Glutamatergic neuron (in vitro differentiated cells): ENCODE measurements at places on chromosomes 12 and 14. TPM values are rescaled to one million over a fixed set of nuclear protein-coding genes. Genes with fewer than 3 reads are reported as not detected.

Gene PPFIA2
- 31.1 TPM for total RNA-seq

DNA sequence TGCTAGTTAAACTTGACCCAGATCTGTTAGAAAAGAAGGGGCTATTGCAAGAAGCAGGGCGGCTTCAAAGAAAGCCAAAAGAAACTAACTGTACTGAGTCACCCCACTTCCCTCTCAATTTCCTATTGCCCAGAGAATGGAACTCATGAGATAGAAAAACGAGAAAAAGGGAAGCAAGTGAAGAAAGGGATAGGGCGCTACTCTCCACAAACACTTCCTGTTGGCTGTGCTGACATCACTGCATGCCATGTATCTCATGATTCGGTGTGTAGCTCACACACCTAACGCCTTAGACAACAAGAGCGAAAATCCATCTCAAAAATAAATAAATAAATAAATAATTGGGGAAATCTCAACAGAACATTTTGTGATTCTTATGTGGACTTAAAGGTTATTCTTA, 13.0 kb upstream of the P2RX4 start:
- no peaks in the 10 kb centered on the region for H3K27me3 ChIP-seq
- no peak overlapping the region for H3K27ac ChIP-seq
- H3K4me3 ChIP-seq = no peak overlapping the region
- H3K4me1 ChIP-seq = no peaks in the 10 kb centered on the region
- DNase-seq = no peak

Gene PRICKLE1
- total RNA-seq = 6.4 TPM

- H3K4me1 ChIP-seq = peaks cover 7% of the 10 kb centered on the region
- H3K27ac ChIP-seq = no peak overlapping the region
- no peak overlapping the region for H3K4me3 ChIP-seq
- peak; percentile 41 for DNase-seq
- H3K36me3 ChIP-seq = peaks cover 6% of the 10 kb centered on the region
- H3K27me3 ChIP-seq = peaks cover 15% of the 10 kb centered on the region
Observed at GRCh38 chr12:132375747-132376463, 46.5 kb upstream of the GALNT9 start.

Gene LBHD2
- not detected for total RNA-seq

GRCh38 chr12:70267550-70267949, 24.3 kb downstream of the CNOT2 start:
- peaks cover 31% of the 10 kb centered on the region for H3K4me1 ChIP-seq
- H3K27ac ChIP-seq = no peak overlapping the region
- no peaks in the 10 kb centered on the region for H3K36me3 ChIP-seq
- H3K27me3 ChIP-seq = no peaks in the 10 kb centered on the region
- DNase-seq = no peak

Gene BHLHE41
- total RNA-seq = 3.6 TPM

Gene TMEM132C
- 8.0 TPM for total RNA-seq

DNA sequence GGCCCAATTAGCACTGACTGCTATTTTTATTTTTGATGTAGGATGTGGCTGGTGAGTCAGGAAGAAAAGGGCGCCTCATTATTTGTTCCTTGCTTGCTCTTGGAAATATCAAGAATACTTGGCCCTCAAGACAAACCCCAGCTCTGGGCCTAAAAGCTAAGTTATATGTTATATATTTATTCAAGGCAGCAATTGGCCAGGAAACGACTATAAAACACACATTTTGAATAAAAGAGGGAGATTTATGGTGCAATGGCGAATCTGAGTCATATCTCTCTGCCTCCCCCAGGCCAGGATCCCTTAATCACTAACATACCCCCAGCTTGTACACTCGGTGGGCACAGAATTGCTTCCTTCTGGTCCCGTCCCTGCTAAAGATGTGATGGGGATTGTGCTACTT, 63.3 kb downstream of the TBX5 start:
- H3K27ac ChIP-seq = no peak overlapping the region
- H3K4me1 ChIP-seq = no peaks in the 10 kb centered on the region
- no peaks in the 10 kb centered on the region for H3K36me3 ChIP-seq
- no peak overlapping the region for H3K4me3 ChIP-seq
- no peak for DNase-seq
- H3K27me3 ChIP-seq = no peaks in the 10 kb centered on the region

DNA sequence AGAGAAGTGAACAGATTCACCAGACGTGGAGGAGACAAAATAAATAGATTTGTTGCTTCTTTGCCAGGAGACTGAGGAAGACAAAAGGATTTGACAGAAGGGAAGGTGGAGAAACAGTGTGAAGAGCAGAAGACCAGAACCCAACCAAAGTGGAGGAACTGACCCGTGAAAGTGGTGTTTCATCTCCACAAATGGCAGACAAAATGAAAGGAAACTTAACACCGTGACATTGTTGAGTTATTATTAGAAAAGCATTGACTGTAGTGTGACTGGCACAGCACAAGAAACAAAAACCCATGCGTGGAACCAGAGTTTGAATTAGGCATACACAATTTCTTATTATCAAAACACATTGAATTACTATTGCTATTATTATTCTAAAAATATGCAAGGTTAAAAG, 518.1 kb downstream of the TMEM121 start:
- H3K27ac ChIP-seq = no peak overlapping the region
- H3K36me3 ChIP-seq = peaks cover 7% of the 10 kb centered on the region

GRCh38 chr12:78120306-78120705, 289.6 kb downstream of the NAV3 start:
- no peak overlapping the region for H3K27ac ChIP-seq
- H3K27me3 ChIP-seq = peaks cover 3% of the 10 kb centered on the region
- H3K4me1 ChIP-seq = no peaks in the 10 kb centered on the region
- no peak for DNase-seq
- H3K4me3 ChIP-seq = no peak overlapping the region

DNA sequence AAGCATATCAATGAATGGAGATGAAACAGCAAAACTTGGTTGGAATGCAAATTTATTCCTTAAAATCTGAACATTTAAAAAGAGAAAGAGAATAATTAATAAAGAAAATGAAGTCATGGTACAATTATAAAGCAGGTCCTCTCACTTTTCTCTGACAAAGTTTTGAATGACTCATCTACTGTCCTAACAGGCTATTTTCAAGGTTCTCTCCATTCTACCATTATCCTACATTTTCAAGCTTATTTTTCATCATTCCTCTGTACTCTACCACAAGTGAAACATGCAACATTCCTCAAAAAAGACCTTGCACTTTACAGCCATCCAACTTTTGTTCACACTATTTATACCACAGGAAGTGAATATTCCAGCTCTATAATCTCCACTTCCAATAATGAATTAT, 36.9 kb upstream of the AP4S1 start:
- H3K4me1 ChIP-seq = peaks cover 1% of the 10 kb centered on the region
- H3K27ac ChIP-seq = no peak overlapping the region
- H3K36me3 ChIP-seq = no peaks in the 10 kb centered on the region

Gene WDHD1
- total RNA-seq = 13.9 TPM

DNA sequence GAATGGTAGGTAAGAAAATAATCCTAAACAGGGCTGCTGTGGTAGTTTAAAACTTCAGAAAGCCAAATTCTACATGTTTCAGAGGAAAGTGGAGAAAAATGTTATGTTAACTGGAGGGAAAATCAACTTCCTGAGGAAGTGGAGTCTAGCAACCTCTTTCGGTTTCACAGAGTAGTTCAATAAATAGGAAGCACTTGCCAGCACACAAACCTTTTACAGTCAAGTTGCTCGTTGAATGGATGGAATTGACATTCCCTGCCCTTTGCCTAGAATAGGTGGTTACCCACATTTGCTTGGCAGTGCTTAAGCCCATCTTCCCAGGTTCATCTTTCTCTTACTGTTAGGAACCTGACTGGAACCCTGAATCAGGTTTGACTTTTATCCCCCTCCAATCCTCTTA, 15.9 kb downstream of the ANKRD13A start:
- no peak overlapping the region for H3K4me3 ChIP-seq
- peaks cover 1% of the 10 kb centered on the region for H3K27me3 ChIP-seq
- H3K27ac ChIP-seq = no peak overlapping the region
- no peak for DNase-seq

Gene SLC48A1
- total RNA-seq = 15.7 TPM

GRCh38 chr14:33930439-33930838, 20.4 kb downstream of the EGLN3 start:
- DNase-seq = no peak
- H3K4me1 ChIP-seq = no peaks in the 10 kb centered on the region
- no peak overlapping the region for H3K4me3 ChIP-seq
- H3K27ac ChIP-seq = no peak overlapping the region
- no peaks in the 10 kb centered on the region for H3K27me3 ChIP-seq
- no peaks in the 10 kb centered on the region for H3K36me3 ChIP-seq

Gene RNASE4
- total RNA-seq = 1.7 TPM

Gene FSCB
- total RNA-seq = not detected

DNA sequence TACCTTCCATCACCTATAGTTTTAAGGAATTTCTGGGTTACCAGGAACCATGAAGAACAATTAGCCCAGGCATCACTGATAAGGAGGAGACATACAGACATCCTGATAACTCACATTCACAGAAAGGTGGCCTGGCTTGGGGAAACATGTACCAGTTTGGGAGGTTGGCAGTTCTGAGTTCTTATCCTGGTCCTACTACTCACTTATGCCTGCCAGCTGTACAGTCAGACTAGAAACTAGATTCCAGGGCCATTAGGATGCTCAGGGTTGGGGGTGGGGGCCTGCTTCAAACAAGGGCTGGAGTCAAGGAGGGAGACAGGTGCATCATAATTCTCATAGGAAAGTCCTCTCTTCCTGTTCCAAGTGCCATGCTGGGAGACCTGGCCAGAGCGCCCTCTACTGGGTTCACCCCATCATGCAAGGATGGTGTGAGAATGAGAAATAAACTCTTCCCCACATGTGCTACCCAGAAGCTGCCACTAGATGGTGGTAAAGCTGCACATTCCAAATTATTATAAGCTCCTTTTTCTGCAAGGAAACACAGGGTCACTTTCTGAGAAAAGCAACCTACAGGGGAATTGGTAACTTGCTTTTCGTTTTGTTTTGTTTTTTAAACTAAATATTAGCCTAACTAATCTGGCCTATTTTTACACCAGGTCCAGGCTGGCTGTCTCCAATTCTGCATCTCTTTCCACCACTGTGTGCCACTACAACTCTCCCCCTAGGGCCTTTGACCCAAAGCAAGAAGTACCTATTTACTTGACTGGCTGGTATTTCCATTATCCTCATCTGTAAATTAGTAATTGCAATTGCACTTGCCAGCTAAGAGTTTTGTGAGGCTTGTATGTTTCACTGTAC, 14.5 kb downstream of the OAS2 start:
- no peaks in the 10 kb centered on the region for H3K4me1 ChIP-seq
- peak; percentile 71 for DNase-seq
- no peak overlapping the region for H3K27ac ChIP-seq
- no peaks in the 10 kb centered on the region for H3K36me3 ChIP-seq

Gene LUM
- total RNA-seq = not detected

Gene RHOJ
- not detected for total RNA-seq

DNA sequence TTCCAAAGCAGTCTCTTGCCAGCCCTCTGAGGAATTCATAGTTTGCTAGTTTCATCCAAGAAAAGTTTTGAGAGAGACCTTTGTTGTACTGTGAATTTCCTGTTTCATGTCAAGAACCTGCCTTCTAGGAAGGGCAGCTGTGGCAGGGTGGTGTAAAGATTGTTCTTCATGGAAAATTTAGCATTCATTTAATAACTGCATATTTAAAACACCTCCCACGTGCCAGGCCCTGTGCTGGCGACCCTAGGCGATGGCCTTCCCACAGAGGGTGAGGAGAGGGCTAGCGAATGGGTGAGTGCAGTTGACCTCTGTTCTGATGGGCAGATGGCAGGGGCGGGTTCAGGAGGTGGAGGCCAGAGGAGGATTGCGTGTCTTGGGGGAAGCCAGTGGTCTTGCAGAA, 43.2 kb downstream of the MLXIP start:
- H3K4me3 ChIP-seq = peak overlapping the region; percentile 46
- peak overlapping the region; percentile 46 for H3K27ac ChIP-seq
- no peak for DNase-seq

DNA sequence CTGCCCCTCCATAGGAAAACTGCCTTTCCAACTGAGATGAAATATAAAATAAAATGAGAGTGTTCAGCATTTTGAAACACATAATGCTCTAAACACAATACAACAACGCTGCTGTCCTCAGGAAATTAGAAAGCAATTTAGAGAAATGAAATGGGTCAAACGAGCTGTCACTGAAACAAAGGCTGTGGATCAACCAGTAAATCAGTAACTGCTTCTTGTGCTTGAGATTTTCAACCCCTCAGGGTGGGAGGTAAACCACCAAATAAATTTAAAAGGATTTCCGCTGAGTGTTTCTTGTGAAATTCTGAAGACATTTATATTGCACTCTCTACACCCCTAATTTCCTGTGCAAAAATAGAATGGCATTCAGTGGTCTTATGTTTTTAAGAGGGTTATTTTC, 657.1 kb upstream of the SEL1L start:
- no peaks in the 10 kb centered on the region for H3K36me3 ChIP-seq
- DNase-seq = no peak
- peaks cover 5% of the 10 kb centered on the region for H3K4me1 ChIP-seq
- H3K4me3 ChIP-seq = no peak overlapping the region
- H3K27me3 ChIP-seq = peaks cover 2% of the 10 kb centered on the region

DNA sequence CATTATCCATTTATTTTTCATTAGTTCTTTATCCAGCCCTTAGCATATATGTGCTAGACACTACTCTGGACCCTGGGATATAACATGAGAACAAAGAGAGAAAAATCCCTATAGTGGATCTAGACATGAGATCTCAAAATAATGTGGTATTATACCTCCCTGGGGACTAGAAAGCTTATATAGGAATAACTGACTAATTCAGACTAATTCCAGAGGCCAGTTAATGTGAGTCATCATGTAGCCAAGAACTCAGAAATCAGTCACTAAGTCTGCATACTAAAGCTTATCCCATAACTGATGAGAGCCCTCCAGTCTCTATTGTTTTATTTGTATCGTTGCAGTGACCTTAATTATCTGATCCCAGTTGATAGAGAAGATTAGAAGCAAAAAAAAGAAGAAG, 267.1 kb upstream of the RGS6 start:
- no peaks in the 10 kb centered on the region for H3K36me3 ChIP-seq
- no peaks in the 10 kb centered on the region for H3K4me1 ChIP-seq
- DNase-seq = no peak
- no peak overlapping the region for H3K27ac ChIP-seq

DNA sequence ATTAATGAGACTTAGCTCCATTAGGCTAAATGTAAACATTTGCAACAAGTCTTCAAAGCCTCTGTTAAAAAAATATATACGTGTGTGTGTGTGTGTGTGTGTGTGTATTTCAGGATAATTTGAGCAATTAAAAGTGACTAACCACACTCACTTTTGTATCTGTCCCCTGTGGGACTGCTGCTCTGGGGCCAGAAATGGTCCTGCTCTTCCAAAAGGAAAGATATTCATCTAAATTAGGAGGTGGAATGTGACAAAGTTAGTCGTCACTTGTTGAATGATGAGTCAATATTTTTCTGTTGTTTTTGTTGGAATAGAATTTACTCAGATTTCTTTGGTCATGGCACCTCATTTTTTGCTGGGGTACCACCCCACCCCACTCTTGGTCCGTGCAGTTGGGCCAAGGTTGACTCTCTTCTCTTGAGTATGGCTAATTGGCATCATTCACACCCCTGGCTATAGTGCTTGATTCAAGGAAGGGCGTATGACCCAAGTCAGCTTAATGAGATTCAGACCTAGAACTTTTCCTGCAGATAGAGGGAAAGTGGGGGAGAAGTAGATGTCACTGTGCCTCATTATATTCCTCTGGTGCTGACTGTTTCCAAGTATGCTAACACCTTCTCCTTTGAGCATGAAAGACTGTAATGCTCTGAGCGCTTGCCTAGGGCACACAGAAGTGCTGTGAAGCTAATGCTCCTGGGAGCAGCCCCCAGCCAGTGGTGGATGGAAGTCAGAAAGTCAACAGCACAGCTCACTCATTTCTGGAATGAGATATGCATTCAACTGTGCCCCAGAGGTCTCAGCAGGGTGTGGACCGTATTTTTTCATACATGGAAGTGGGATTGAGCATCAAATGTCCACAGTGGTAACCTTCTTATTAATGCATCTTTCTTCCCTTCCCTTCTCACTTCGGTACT, 577.0 kb upstream of the TBX3 start:
- H3K27me3 ChIP-seq = no peaks in the 10 kb centered on the region
- no peak for DNase-seq
- H3K4me3 ChIP-seq = no peak overlapping the region

Gene IGF1
- not detected for total RNA-seq
